ENCODE measurements at places on chromosomes 2 and 18.

DNA sequence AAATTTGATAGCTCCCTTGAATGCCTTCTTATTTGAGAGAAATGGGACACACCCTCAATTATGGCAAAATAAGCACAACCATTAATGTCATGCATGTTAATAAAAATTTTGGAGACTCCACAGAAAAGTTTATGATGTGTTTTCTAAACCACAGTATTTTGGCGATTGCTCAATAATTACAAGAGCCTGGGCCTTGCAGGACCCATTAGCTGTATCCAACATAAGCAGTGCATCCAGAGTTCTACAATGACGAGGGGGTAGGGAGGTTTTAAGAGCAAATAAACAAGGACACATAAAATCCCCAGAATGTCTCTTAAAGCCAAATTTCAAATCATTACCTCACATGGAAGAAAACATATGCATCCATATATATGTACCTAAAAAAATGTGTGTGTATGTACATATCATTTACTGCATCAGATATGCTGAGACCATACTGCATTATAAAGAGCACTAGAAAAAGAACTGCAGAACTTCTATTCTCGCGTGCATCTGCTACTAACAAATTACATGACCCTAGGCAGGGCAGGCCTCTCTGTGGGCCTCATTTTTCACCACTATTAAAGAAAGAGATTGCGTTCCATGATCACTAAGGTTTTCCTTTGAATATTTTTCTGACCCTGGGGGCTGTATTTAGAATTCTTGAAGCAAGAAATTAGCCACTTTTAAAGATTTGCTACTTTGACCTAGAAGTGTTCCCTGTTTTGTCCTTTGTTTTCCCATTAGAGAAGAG lies 38.0 kb downstream of the CMPK2 start:
- no peak for DNase-seq

DNA sequence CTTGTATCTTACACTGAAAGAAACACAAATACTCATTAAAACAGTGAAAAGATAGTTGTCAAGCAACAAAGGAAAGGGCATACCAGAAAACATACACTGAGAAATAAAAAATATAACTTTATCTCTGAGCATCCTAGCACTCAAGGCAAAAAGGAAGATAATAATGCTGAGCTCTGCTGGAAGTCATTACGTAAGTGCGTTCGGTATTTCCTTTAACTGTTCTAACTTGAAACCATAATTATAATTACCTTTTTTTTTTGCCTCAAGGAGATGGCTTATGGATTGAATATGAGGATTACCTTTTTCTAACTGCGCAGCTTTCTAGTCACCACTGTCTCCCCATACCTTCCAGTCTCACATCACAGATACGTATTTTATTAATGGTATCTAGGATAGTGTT lies 308.1 kb downstream of the GBX2 start:
- no peak for DNase-seq

- no peak for DNase-seq
Observed at GRCh38 chr2:165950438-165950837, 3.1 kb downstream of the TTC21B start.

GRCh38 chr2:203722411-203722810 lies 16.0 kb downstream of the CD28 start:
- DNase-seq = no peak

DNA sequence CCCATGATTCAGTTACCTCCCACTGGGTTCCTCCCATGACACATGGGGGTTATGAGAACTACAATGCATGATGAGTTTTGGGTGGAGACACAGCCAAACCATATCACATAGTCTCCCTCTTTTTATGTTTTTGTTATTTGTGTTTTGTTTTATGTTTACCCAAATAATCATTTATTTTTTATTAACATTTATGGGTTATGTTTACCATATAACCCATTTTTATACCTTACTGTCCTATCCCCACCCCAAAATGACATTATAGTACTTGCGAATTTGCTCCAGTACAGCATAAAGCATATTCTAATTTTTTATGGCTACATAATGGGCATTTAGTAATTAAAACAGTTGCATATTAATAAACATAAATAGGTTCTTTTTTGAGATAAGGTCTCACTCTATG lies 61.9 kb upstream of the TTC27 start:
- no peak for DNase-seq
